Lung (tissue), 17 donors: ENCODE measurements at places on chromosomes 6 and 20. TPM values are rescaled to one million over a fixed set of nuclear protein-coding genes. Genes with fewer than 3 reads are reported as not detected.

The DCDC2 gene
- 14.2 TPM for total RNA-seq

- no peak overlapping the region for H3K4me3 ChIP-seq
- peak overlapping the region; percentile 51 for H3K27ac ChIP-seq
- DNase-seq, result no peak
- H3K36me3 ChIP-seq, result no peaks in the 10 kb centered on the region
These were observed 71.2 kb downstream of the LY86 start for GRCh38 chr6:6659600-6660327.

DNA sequence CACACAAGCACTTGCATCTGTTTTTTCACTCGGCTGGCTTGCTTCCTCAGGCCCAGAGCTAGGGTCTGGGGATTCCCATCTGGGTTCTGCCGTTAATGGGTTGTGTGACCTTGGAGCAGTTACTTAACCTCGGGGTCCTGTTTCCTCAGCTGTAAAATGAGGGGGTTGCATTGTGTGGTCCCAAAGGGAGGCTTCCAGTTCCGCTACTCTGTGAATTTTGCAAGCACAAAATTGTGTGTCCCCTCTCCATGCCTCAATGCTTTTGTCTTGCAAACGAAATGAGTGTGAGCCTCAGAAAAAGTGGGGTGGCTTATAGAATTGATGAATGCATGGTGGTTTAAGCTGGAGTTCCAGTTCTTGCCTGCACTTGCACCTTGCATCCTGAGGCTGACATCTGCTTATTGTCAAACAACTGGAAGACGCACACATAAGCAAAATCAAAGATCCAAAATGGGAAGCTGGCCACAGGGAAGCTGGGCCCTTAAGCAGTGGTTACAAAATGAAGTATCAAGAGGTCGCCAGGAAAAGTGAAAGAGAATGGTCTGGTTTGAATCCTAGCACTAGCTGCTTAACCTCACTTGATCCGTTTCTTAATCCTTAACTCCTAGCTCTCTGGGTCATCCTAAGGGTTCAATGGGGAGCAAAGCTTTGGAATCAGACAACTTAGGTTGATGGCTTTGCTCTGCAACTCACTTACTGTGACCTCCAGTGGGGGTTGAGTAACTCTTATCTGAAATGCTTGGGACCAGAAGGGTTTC is 490.6 kb downstream of the DHX35 start:
- H3K27me3 ChIP-seq, result no peaks in the 10 kb centered on the region
- no peak overlapping the region for H3K4me3 ChIP-seq
- no peaks in the 10 kb centered on the region for H3K4me1 ChIP-seq
- no peaks in the 10 kb centered on the region for H3K36me3 ChIP-seq

DNA sequence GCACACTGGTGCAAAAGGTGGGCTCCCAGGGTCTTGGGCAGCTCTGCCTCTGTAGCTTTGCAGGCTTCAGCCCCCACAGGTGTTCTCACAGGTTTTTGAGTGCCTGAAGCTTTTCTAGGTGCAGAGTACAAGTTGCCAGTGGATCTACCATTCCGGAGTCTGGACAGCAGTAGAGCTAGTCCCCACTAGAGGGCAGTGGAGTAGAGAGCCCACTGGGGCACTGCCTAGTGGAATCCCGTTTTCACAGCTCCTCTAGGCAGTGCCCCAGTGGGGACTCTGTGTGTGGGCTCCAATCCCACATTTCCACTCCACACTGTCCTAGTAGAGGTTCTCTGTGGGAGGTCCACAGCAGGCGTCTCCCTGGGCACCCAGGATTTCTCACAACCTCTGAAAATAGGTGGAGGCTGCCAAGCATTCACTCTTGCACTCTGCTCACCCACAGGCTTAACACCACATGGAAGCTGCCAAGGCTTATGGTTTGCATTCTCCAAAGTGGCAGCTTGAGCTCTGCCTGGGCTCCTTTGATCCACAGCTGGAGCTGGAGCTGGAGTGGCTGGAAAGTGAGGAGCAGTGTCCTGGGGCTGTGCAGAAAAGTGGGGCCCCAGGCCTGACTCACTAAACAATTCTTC is 86.3 kb upstream of the PROKR2 start:
- no peak overlapping the region for H3K27ac ChIP-seq
- H3K4me1 ChIP-seq, result no peaks in the 10 kb centered on the region
- H3K27me3 ChIP-seq, result no peaks in the 10 kb centered on the region

DNA sequence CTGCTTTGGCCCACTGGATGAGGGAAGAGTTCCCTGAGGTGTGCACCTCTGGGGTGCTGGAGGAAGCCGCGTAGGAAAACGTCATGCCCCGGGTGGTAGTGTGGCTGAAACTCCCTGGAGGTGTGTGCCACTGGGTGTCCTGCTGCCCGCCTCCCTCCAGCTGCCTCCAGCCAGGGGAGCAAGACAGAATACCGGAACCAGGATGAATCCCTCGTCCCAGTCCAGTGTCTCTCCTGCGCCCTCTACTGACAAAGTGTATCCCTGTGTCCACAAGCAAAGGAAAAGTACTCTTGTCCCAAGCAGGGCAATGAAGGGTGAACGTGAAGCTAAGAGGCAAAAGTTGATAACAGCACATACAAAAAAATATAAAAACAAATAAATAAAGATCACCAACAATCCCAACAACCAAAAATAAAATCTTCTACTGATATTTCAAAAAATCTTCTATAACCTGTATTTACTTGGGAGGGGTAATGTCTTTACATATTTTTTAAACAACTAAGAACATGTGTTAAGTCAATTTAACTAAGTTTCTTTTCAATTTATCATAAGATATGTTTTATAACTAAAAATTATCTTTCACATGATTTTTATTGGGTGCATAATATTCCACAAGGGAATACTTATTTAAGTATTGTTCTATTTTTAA is 437.6 kb downstream of the MAFB start:
- no peaks in the 10 kb centered on the region for H3K4me1 ChIP-seq
- H3K27me3 ChIP-seq, result no peaks in the 10 kb centered on the region
- no peak overlapping the region for H3K4me3 ChIP-seq
- no peak for DNase-seq
- H3K36me3 ChIP-seq, result no peaks in the 10 kb centered on the region
- H3K27ac ChIP-seq, result no peak overlapping the region

DNA sequence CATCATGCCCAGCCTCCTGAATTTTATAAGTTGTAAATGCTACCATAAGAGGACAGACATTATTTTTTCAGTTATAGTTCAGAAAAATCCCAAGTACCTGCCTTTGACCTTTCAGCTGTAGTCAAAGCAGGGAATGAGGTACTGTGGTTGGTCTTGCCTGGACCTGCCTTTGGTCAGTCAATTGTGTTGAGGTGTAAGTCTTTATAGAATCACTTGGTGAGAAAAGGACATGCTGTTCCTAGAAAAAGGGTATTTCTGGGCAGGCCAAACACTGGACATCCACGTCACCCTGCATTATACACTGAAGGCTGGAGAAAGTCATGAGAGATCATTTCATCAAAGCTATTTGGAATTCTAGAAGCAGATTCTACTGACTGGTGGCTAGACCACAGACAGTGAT is 40.3 kb downstream of the PEX7 start:
- H3K27ac ChIP-seq, result no peak overlapping the region
- H3K36me3 ChIP-seq, result no peaks in the 10 kb centered on the region
- no peak overlapping the region for H3K4me3 ChIP-seq
- peaks cover 5% of the 10 kb centered on the region for H3K4me1 ChIP-seq
- DNase-seq, result no peak

The PERP gene
- total RNA-seq, result 29.1 TPM

The DLL1 gene
- total RNA-seq, result 16.2 TPM
